ENCODE measurements at places on chromosomes 12 and 14. TPM values are rescaled to one million over a fixed set of nuclear protein-coding genes. Genes with fewer than 3 reads are reported as not detected.

The GPX2 gene
- total RNA-seq = not detected

The ART4 gene
- not detected for total RNA-seq

The SERPINA12 gene
- total RNA-seq = not detected

The REM2 gene
- total RNA-seq = not detected

The GLIPR1L1 gene
- total RNA-seq = not detected

The CISTR gene
- total RNA-seq = not detected

The KIF21A gene
- 20.1 TPM for total RNA-seq

The SLC17A8 gene
- total RNA-seq = not detected

The FRS2 gene
- 42.4 TPM for total RNA-seq

The PTGER2 gene
- not detected for total RNA-seq

The RNF212B gene
- total RNA-seq = not detected

DNA sequence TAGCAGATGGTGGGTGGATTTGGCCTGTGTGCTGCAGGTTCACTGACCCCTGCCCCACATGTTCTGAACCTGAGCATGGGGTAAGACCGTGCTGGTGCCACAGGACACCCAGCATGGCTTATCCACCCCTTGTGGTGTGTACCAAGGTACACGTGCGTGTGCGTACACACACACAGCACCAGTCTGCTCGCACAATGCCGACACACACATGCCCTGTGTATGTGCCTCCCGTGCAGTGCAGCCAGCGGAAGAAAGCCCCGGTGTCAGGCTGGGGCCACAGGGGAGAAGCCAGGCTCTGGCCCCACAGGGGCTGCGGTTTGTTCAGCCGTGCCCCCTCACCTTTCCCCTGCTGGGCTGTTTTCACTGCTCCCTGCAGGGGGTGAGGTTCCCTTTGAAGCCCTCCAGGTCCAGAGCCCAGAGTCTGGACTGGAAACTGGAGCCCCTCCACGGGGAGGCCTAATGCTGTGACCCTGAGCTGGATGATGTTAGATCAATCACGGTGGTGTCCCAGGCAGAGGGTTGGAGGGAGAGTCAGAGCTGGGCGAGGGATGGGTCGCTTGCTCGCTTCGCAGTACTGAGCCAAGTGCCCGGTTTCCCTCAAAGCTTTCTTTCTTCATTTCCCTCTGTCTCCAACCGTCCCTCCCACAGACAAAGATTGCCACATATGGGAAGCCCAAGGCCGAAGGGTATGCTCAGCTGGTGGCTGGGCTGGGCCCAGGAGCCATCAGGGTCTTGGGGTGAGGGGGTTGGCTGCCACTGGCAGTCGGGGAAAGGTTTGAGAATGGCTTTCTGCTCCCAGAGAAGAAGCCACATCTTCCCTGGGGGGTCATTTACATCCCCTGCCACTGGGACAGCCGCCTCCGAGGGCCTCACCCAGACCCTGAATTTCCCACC is 6.2 kb downstream of the DTX1 start:
- DNase-seq = no peak

DNA sequence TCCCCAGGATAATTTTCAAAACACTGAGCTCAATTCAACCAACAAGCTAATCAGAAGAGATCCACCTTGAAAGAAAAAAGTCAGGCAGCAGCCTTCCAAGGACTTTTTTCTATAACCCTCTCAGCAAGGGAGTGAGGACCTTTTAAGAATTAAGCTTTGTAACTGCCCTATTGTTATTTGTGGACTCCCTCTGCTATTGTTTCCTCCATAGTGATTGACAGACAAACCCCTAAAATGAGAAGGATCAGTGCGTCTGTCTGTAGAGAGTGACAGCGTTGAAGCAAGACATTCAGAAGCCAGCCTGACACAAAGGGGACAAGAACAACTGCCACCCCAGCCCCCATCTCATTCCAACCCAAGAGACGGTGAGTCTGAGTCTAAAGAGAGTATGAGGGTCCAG is 30.3 kb upstream of the BTG1 start:
- DNase-seq = no peak

GRCh38 chr12:22101749-22102243 is 55.8 kb downstream of the CMAS start:
- DNase-seq = peak; percentile 83

GRCh38 chr14:104353921-104354701 is 215.7 kb downstream of the KIF26A start:
- DNase-seq = no peak

GRCh38 chr12:67070604-67071003 is 198.6 kb upstream of the CAND1 start:
- DNase-seq = no peak

GRCh38 chr14:60722357-60723115 is 1.6 kb downstream of the SIX4 start:
- DNase-seq = peak; percentile 0

GRCh38 chr14:101410126-101410525 is 151.2 kb upstream of the DIO3 start:
- DNase-seq = no peak

DNA sequence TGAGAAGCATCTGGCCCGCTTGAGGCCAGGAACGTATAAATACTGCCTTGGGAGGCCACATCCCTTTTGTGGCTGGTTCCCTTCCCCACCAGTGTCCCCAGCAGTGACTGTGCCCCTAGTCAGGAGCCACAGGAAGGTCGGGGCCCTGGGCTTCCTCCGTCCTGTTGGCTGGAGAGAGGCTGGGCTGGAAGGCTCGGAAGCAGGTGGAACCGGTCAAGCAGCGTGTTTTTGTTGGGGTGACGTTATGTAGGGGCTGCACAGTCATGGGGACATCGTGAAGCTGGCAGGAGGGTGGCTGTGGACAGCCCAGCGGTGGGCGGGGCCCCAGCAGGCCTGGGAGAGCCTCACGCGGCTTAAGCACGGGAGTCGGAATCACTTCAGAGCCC is 10.1 kb downstream of the XRCC3 start:
- no peak for DNase-seq

DNA sequence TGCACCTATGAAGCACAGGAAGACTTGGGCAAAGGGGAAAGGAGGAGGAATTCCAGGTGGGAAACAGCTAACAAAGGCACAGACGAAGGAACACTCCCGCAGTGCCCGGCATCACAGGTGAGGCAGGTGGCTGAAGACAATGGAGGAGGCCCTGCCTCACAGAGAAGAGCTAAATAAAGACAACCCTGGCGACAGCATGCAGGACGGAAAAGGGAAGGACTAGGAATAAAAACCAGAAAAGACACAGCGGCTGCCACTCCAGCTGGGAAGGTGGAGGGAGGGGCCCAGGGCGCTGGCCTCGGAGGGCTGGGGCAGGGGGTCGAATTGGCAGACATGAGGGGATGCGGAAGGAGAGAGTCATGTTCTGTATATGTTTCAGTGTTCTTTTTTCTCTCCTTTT is 43.0 kb upstream of the ANO2 start:
- DNase-seq = no peak

GRCh38 chr12:55743406-55744339 is 751 bp downstream of the GDF11 start:
- no peak for DNase-seq

GRCh38 chr12:46445551-46446235 is 73.1 kb upstream of the SLC38A2 start:
- DNase-seq = no peak

DNA sequence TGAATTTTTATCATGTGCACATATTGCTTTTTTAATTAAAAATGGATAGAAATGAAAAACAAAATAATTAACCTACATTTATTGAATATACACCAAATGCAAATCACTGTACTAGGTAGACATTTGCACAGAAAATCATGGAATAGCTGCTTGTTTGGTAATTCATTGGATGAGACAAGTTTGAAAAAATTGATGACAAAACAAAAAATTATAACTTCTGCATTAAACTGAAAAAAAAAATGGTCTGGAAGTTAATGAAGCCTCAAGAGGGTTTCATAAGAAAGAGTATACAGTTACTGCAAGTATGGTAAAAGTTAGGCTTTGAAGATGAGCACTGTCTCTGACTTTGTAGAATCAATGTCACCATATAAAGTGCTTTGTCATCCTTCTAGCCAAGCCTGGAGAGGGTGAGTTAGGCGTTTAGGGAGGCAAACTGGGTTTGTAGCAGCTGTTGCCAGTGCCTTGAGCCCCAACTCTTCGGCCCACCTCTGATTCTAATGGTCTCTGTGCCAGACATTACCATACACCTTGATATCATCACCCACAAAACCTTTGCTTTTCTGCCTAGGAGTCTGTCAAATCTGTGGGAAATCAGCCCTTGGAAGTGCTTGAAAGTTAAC is 291.1 kb upstream of the CLEC14A start:
- DNase-seq = no peak

GRCh38 chr12:130571734-130572133 is 144.4 kb downstream of the RIMBP2 start:
- DNase-seq = no peak

DNA sequence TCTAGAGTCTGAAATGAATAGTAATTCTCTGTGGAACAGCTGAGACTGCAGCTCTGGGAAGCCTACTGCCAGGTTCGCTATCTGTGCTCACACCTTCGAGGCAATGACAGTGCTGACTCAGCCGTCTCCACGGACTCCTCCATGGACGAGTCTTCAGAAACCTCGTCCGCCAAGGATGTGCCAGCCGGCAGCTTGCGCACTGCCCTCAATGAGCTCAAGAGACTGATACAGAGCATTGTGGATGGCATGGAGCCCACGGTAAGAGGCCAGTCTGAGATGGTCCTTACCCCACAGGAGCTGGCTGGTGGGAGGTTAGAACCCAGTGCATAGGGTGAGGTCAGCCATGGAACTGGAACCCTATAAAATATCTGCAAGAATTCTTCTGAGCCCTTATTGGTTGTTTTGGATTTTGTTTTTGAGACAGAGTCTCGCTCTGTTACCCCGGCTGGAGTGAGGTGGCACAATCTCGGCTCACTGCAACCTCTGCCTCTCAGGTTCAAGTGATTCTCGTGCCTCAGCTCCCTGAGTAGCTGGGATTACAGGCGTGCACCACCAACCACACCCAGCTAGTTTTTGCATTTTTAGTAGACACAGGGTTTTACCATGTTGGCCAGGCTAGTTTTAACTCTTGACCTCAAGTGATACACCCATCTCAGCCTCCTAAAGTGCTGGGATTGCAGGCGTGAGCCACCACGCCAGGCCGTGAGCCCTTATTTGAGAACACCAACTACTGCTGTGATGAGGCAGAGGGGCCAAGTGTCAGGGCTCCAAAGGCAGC is 43.9 kb downstream of the RAB35 start:
- no peak for DNase-seq

DNA sequence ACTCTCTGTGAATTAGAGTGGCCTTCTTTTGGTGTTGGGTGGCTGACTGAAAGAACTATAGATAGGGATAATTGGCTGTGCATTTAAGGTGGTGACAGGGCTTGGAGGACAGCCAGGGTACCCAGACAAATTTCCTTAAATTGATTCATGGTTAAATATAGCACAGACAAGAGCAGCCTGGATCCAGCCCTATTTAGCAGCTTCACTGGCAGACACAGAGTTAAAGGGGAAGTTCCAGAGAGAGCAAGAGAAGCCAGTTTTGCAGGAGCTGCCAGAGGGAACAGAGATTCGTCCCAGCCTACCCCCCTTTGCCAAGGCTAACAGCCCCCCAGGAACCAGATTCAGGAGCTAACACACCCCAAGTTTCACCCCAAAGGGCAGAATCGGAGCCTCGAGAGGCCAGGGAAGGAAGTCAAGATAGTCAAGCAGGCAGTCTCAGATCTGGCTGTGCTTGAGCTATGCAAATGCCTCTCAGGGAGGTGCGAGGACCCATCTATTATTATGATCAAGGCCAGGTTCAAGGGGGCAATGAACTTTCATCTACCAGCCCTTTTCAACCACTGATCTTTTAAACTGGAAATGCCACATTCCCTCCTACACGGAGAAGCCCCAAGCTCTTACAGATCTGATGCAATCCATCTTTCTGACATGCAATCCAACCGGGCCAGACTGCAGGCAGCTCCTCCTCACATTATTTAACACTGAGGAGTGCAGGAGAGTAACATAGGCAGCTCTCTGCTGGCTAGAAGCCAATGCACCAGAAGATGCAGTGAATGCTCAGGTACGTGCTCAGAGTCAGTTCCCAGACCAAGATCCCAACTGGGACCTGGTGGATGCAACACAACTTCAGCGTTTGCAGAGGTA is 58.2 kb downstream of the DHRS2 start:
- DNase-seq = no peak

GRCh38 chr12:53596920-53597363 is 29.2 kb downstream of the ATF7 start:
- no peak for DNase-seq

GRCh38 chr12:56877195-56878009 is 56.8 kb downstream of the SDR9C7 start:
- DNase-seq = no peak

DNA sequence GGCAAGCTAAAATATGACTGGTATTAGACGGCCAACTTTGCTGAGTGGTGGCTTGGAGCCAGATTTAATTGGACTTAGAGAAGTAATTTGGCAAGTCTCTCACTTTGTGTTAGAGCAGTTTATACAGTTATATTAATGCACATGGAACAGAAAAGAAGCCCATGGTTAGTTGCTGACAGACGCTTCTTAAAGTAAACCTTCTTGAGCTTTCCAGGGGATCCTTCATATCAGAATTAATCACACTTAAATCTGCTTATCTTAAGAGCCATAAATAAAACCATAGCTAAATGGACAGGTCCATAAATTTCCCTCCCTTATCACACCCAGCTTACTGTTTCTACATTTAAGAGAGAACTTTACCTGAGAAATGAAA is 9.6 kb downstream of the GSG1 start:
- DNase-seq = peak; percentile 33

DNA sequence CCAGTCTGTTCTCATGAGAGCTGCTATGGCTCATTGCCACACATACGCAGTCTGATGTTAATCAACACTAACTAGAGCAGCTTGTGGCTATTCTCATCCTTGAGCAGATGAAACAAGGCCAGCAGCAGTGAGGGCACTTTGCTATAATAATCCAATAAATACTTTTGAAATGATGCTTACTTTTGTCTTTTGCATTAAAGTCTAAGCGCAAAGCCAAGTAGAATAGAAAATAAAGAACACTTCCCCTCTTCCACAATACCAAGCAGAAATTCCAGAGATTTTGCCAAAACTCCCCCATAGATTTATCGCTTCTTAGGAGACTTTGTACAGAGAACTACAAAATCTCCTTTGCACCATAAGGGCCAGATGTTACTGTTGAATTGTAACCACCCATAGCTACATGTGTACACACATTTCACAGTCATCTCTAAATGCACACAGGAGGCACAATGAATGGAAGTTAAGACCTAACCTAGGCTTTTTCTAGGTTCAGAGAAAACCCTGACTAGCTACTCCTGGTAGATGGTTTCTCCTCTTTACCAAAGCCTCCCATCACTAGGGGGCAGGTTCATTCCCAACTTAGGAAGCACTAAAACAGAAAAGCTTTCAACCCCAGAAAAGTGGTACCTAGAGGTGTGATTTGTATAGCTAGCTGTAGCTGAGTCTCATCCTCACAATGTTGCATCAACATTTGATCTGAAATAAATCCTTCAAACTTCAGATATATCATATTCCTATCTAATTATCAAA is 119.3 kb downstream of the HMGA2 start:
- no peak for DNase-seq

DNA sequence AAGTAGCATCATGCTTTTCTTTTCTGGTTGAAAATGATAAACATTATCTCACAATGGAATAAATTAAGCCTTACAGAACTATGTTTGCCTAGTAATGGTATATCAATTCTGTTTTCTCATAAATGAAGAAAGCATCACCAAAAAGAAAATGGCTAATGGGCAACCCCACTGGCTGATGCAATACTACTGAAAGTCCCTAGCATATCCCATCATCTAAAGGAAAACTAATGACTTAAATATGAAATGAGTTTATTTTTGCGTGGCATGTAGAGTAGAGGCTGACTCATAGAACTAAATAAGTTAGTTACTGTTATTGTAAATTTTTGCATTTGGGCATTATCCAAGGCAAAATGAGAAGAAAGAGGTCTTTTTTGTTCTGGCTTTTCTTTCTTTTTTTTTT is 1156.3 kb upstream of the SEL1L start:
- no peak for DNase-seq

GRCh38 chr12:116887244-116887643 is 6.0 kb upstream of the HRK start:
- no peak for DNase-seq
